ENCODE measurements at places on chromosomes 1 and 21.

GRCh38 chr1:155931332-155932038, 2.7 kb downstream of the KHDC4 start:
- no peak for DNase-seq

DNA sequence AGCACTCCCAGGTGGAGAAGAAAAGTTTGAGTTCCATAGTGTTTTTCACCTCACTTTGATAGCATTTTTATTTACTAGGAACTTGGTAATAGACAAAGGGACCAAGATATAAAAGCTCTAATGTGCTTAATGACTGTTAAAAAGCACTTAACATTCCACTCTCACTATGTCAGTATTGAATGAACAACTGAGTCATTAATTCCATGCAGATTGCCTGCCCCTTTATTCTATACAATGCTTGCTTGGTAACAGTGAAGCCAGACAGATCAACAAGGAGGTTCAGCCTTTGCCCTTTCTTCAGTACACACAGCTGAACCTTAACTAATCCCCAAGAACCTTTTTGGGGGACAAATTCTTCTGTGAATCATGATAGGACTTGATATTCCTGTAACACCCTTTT, 425.5 kb downstream of the NUF2 start:
- DNase-seq, result no peak

GRCh38 chr1:217373761-217374701, 256.9 kb downstream of the GPATCH2 start:
- no peak for DNase-seq

DNA sequence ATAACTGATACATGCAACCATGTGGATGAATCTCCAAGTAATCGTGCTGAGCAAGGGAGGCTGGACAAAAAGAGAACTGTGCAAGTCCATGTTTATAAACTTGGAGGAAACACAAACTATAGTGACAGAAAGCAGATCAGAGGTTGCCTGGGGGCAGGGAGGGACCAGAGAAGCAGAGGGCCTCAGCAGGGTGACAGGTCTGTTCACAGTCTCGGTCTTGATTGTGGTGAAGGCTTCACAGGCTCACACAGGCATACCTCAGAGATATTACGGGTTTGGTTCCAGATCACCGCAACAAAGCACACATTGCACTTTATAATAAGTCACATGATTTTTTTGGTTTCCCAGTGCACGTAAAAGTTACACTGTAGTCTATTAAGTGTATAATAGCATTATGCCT, 28.5 kb downstream of the ACOT7 start:
- peak; percentile 66 for DNase-seq

DNA sequence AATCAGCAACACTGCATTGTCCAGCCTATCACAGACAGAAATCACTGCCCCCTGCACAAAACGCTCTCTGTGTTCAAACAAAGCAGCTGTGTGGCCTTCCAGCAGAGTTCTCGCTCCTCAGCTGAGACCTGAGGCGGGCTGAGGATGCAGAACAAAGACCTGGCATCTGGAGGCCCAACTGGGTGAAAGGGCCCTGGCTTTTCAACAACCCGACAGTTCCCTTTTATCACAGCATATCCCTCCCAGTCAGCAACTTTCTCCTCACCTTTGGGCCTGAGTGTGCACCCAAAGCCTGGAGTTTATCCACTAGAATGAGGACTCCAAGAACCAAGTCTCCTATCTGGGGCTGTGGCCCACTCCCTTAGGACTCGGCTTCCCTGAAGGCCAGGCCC, 42.6 kb upstream of the A3GALT2 start:
- DNase-seq, result no peak

GRCh38 chr1:175818929-175819328, 75.5 kb upstream of the TNR start:
- DNase-seq, result no peak

- DNase-seq, result peak; percentile 78
Observed at GRCh38 chr1:12658531-12659453, 14.9 kb downstream of the AADACL4 start.

- DNase-seq, result no peak
Observed at GRCh38 chr1:179287946-179288345, 5.7 kb upstream of the SOAT1 start.

- DNase-seq, result no peak
Observed at GRCh38 chr1:40451238-40451585, 936 bp downstream of the ZFP69B start.

DNA sequence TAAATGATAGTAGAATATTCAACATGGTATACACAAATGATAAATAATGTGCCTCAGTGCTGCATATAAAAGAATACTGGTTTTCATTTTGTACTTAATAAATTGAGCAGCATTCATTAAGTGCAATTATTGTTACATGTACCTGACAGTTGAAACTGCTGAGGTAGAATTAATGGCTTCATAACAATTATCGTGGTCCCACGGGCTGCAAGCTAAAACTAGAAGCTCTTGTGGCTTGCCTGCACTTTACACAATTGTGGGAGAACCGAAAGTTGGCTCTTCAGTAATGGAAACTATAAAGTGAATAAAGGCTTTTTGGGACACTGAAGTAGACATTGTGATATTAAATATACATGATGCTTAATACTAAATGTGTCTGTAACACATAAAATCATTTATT, 23.2 kb downstream of the INSL5 start:
- no peak for DNase-seq

- DNase-seq, result no peak
Observed at GRCh38 chr1:230382001-230382491, 44.1 kb downstream of the PGBD5 start.

GRCh38 chr1:37561133-37562132, 4.7 kb downstream of the DNALI1 start:
- peak; percentile 28 for DNase-seq

DNA sequence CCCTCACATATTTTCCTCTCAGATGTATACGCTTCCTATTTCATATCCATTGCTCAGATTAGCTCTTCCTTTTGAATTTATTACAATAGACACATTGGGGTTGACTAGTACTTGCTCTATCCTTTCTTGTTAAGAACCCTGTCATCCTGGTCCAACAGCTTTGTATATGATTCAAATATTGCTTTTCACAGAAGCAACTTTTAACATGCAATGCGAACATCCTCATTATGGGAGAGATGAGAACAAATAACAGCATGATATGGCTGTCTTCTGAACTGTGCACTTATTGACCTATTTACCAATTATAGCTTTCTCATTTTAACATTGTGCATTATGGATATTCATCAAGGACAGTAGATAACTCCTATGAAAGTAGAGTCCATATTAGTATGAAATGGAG, 510.8 kb downstream of the PTPRC start:
- DNase-seq, result no peak

- no peak for DNase-seq
Observed at GRCh38 chr1:151570819-151571218, 30.7 kb downstream of the TUFT1 start.

DNA sequence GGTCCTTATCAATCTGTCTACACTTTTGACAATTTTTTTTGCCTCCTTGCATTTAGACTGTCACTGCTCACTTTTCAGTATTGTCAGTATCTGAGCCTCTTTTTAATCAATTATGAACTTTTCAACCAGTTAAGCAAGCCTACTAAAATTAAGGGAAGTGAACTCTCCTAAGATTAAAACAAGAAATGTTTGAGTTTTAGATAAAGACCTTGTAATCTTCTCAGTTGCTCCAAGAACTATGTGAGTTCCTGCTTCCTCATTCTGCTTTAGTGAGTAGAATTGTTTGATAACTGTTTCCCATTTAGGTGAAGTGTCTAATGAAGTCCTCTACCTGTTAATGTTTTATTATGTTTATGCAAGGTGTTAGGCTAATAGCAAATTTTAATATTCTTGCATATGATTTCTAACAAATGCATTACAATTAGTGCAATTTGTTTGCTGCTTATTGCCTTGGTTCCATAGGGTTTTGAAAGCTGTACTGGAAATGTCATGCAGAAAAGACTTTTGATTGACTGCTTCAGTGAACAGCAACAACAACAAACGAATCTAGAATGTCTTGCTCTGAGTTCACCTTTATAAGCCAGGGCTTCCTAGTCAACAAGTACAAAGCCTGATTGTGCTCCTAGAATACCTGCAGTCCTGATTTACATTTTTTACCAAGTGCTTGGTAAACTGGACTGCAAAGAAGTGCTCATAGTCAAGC, 40.9 kb downstream of the PLA2G4A start:
- no peak for DNase-seq

DNA sequence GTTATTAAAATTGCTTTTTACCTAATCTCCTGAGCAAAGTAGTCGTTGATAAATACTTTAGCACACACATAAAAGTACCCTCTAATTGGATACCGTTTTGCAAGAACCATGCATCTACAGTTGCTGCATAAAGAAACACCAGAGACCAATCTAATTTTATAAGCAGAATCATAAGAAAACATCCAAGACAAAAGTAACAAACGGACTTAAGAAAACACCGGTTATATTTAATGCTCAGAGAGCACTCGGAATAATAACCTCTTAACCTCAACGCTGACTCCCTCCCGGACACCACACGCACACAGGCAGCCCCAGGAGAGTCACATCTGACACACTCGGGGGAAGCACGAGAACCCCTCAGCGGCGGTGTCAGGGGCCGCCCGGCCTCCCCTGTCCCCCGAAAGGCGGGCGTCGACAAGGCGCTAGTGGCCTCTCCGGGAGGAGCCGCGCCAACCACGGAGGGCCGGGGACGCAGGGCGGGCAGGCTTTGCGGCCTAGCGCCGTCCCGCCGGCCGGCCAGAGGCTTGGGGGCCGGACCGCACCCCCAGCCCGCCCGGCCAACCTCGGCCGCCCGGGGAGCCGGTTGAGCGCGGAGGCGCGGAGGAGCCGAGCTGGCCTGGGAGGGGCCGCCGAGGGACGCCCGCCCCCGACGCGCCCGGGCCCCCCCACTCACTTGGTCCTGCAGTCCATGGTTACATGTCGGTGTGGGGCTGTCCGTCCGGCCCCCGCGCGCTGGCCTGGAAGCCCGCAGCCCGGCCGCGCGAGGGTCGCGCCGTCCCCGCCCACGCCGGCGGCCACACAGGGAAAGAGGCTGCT, 606 bp downstream of the DENND1B start:
- peak; percentile 54 for DNase-seq

- no peak for DNase-seq
Observed at GRCh38 chr1:214305164-214305751, 24.3 kb downstream of the SMYD2 start.

DNA sequence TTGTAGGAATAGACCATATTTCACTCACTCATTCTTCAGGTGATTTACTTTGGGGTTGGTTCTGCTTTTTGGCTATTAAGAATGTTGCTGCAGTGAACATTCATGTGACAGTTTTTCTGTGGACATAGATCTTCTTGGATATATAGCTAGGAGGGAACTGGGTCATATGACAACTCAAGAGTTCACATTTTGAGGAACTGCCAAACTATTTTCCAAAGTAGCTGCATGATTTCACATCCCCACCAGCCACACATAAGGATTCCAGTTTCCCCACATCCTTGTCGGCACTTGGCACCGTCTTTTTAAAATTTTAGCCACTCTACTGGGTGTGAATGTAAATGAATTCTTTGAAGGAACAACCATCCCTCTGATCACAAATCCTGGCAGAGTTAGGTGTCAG, 126.0 kb downstream of the PRDM2 start:
- DNase-seq, result no peak

DNA sequence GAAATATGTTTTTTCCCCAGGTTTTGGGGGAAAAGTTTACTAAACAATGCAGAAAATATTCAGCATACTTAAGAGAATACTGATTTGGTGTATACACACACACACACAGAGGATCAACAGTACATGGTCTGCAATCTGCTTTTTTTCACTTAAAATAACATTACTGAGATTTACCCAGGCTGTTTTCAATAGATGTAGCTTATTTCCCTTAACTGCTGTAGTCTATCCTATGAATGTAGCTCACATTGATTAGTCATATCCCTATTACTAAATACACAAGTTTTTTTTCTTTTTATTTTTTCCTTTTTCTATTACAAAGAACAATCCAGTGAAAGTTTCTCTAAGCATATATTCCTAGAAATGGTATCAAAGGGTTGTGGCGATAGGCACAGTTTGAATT, 266.7 kb upstream of the GREM2 start:
- DNase-seq, result no peak

DNA sequence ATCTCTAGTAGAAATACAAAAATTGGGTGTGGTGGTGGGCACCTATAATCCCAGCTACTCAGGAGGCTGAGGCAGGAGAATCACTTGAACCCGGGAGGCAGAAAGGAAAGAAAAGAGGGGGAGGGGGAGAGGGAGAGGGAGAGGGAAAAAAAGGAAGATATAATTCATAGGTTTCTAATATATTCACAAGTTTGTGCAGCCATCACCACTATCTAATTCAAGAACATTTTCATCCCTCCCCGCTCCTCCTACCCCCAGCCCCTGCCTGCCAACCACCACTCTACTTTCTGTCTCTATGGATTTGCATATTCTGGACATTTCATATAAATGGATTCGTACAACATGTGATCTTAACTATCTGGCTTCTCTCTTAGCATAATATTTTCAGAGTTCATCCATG, 133.1 kb upstream of the KIAA1614 start:
- DNase-seq, result no peak
